ENCODE measurements at places on chromosomes 3 and 15.

GRCh38 chr3:178127221-178127620 lies 409.0 kb upstream of the KCNMB2 start:
- no peak for DNase-seq

GRCh38 chr15:25713736-25714537 lies 149.2 kb downstream of the ATP10A start:
- DNase-seq = no peak

DNA sequence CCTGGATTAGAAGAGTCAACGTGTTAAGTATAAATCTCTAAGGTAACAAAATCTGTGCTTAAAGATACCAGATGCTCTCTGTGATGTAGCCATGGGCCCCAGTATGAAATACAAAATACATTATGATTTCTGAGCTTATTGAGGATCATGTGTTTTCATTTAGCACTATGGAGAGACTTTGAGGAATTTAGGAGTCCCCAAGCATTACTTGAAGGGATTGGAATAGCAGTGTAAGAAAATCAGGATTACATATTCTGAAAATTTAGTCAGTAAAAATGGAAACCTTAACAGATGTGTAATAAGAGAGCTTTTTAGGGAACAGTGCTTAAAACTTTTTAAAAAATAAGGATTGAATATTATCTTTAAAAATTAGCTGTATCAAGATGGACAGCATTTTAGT lies 35.5 kb downstream of the ECT2 start:
- DNase-seq = peak; percentile 22

GRCh38 chr15:69088300-69088965 lies 72.0 kb upstream of the GLCE start:
- no peak for DNase-seq

GRCh38 chr3:1843111-1843510 lies 255.6 kb upstream of the CNTN4 start:
- no peak for DNase-seq

DNA sequence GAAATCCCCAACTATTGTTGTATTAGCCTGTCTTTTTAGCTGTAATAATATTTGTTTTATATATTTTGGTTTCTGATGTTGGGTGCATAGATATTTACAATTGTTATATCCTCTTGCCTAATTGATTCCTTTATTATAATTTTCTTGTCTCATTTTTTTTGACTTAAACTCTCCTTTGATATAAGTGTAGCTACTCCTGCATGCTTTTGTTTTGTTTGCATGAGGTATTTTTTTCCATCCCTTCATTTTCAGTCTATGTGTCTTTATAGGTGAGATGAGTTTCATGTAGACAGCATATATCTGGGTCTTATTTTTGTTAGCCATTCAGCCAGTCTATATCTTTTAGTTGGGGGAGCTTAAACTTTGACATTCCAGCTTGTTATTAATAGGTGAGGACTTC lies 37.4 kb downstream of the FAIM start:
- no peak for DNase-seq

GRCh38 chr3:2246873-2247648 lies 148.4 kb downstream of the CNTN4 start:
- no peak for DNase-seq

DNA sequence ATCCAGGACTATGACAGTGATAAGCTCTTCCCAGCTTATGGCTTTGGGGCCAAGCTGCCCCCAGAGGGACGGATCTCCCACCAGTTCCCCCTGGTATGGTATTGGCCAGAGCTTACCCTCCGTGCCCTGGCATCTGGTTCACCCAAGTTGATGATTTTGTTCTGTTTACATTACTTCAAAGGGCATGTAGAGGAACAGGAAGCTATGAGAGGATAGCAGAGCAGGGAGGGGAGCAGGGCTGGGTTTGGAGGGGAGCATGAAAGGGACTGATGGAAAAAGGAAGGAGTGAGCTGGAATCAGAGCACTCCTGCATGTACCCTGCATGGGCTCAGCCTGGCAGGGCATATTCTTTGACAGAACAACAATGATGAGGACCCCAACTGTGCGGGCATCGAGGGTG lies 13.4 kb upstream of the BRPF1 start:
- no peak for DNase-seq

DNA sequence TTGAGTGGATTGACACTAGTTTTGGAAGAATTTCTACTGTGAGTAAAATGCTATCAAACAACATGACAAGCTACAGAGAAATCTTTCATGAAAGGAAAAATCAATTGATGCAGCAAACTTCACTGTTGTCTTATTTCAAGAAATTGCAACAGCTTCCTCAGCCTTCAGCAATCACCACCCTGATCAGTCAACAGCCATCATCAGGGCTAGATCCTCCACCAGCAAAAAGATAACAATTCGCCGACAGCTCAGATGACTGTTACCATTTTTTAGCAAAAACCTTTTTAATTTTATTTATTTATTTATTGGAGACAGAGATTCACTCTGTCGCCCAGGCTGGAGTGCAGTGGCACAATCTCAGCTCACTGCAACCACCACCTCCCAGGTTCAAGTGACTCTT lies 44.0 kb downstream of the MLH1 start:
- no peak for DNase-seq

- no peak for DNase-seq
Observed at GRCh38 chr3:71304684-71305083, 278.8 kb downstream of the FOXP1 start.

GRCh38 chr15:75834021-75834420 lies 9.2 kb upstream of the UBE2Q2 start:
- no peak for DNase-seq

DNA sequence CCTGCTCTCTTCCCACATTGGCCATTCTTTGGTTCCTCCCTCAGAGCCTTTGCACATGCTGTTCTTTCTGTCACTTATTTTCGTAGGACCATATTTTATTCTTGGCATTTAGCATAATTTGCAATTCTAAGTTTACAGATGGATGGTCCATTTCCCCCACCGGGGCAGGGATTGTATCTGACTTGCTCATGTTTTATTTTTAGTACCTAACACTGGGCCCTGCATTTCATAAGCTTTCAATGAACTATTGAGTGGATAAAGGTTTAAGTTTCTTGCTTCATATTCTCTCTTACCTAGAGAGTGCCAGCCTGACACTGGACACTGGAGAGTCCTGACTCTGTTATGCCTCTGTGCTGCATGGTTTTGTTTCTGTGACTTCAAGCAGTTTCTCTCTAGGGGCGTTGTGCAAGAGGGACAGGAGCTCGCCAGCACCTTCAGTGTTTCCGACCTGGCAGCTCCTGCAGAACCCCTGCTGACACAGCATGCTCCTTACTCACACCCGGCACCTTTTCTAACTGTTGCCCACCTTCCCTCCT lies 87.4 kb downstream of the FLNB start:
- DNase-seq = no peak

DNA sequence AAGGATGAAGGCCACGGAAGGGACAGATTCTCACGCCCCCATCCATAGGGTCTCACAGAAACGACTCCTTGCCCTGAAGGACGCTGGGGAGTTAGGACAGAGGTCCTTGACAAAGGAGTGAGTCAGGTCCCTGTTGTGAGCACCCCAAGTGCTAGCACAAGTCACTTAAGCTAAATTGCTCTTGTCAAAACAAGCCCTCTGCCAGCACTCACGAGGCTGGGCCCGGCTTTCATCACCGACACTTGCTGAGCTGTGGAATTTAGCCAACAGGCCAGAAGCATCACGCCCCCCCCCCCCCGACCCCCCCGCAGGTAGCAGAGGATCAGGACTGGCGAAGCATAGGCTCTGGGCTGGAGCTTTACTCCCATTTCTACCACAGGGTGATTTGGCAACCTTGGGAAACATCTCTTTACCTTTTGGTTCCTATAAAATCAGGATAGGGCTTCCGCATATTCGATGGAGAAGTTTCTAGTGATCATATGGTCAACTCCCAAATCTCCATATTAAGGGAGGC lies 75.4 kb downstream of the ADCY5 start:
- no peak for DNase-seq

GRCh38 chr3:141735176-141735575 lies 2.9 kb upstream of the RNF7 start:
- no peak for DNase-seq

GRCh38 chr3:26621906-26622620 lies 509 bp upstream of the LRRC3B start:
- DNase-seq = no peak

GRCh38 chr3:83065851-83066460 lies 1304.5 kb upstream of the GBE1 start:
- no peak for DNase-seq

DNA sequence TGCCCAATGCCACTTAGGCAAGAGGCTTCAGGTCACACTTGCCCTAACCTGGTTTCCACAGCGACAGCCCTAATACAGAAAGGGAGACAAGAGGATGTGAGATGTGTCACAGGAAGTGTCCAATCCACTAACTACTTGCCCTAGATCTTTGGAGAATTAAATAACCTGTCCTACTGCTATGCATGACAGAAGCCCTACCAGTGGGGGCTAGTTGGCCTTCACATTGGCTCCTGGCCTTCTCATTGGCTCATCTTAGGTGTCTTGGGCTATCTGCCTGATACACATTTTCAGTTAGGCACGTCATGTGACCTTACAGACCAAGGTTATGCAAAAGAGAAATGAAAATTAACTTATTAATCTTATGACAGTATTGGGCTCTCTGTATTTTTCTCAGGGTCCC lies 449.9 kb downstream of the FHIT start:
- DNase-seq = no peak

DNA sequence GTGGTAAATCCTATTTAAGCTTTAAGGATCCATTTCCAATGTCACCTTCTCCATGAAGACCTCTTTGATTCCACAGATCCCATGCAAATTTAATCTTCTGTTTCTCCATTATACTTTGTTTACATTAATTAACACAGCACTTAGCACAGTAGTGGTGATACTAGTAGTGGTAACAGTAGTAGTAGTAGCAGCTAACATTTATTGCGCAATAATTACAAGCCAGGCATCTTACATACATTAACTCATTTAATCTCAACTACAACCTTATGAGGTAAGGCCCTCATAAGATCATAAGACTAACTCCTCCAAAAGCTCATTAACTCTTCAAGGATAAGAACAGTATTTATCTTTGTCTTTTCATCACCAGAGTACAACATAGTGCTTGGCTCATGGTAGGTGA lies 54.8 kb upstream of the FSIP1 start:
- DNase-seq = no peak

GRCh38 chr15:88648357-88649214 lies 9.8 kb downstream of the ISG20 start:
- DNase-seq = peak; percentile 30

- no peak for DNase-seq
Observed at GRCh38 chr3:8709287-8709686, 24.3 kb upstream of the CAV3 start.

DNA sequence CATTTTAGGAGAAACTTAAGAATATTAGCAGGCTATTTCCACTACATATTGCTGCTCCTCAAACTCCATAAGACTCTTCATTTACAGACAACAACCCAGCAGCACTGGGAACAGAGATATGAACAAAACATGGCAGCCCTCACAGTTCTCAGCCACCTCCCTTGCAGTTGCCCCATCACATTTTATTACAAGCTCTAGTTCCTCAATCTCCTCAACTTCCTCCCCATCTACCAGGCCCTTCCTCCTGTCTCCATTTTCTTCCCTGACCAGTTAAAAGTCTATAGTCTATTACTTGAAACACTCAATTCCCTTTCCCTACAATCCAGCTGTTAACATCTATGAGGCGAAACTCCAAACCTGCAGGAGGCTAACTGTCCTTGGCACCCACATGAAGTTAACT lies 412.5 kb downstream of the TBC1D5 start:
- no peak for DNase-seq

GRCh38 chr3:64717872-64718613 lies 30.2 kb upstream of the ADAMTS9 start:
- DNase-seq = no peak

GRCh38 chr3:116340680-116341216 lies 104.5 kb downstream of the LSAMP start:
- DNase-seq = no peak

DNA sequence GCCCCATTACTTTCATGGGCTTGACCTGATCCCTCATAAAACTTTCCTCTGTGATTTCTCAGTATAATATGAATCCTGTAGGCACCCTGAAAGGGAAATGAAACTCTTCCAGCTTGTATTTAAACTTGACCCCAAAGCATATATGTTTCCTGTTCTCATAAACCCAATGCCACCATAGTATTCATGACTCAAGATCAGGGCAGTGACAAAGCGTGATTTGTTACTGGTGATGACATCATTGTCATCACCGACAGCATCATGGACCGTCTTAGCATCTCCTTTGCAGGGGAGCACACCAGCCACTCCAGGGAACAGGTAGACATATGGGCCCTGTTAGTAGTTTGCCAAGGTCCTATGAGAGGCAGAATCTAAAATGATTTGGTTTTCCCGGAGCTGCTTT lies 741.2 kb downstream of the NR2F2 start:
- DNase-seq = no peak

DNA sequence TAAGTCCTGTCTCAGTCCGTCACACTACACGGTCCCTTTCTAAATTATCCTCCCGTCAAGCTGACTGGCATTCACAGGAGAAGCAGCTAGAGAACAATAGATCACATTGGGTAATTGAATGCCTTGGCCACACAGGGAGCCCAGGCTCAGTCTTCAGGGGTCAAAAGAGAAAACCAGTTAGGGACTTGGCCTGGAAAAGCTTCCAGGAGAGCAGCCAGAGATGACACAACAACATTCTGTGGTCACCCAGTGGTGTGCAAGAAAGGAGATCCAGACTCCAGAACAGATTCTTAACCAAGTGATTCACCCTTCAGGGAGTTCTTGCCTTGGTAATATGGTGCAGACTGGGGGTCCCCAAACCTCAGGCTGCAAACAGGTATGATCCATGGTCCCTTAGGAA lies 15.9 kb downstream of the ARHGAP31 start:
- no peak for DNase-seq

- peak; percentile 34 for DNase-seq
Observed at GRCh38 chr3:157438194-157438730, 1.6 kb downstream of the PTX3 start.

GRCh38 chr3:98445949-98446406 lies 17.0 kb upstream of the OR5K1 start:
- no peak for DNase-seq

- DNase-seq = no peak
Observed at GRCh38 chr3:32531010-32531647, 28.5 kb upstream of the CMTM6 start.

GRCh38 chr3:94069194-94069813 lies 6.4 kb downstream of the NSUN3 start:
- no peak for DNase-seq

- DNase-seq = no peak
Observed at GRCh38 chr3:44237665-44238064, 4.0 kb upstream of the TOPAZ1 start.

DNA sequence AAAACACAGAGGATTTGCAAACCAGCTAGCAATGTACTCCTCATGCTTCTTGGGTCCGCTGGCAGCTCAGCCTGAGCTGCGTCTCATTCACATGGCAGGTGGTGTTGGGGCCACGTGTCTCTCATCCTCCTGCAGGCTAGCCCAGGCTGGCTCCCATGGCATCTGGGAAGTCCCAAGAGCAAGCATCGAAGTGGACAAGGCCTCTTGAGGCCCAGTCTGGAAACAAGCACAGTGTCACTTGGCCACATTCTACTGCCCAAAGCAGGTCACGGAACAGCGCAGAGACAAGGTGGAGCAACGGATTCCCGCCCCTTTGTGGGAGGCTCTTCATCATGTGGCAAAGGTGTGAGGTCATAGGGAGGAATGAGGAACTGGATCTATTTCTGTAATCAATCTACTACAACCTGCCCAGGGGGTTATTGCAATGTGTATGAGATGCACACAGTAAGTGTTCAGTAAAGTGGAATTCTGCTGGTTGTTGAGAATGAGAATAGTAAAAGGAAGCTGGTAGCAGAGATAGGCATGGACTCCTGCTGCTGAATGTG lies 128.3 kb downstream of the TPRA1 start:
- DNase-seq = no peak
